Hematopoietic multipotent progenitor cell treated with erythropoietin and hydrocortisone succinate and interleukin-3 and kit ligand, for 15 days (in vitro differentiated cells): ENCODE measurements at places on chromosomes 5 and 9.

GRCh38 chr9:105043370-105043936, 115.5 kb upstream of the ABCA1 start:
- no peak for DNase-seq

- DNase-seq, result no peak
Observed at GRCh38 chr9:69120380-69121154, 53.5 kb upstream of the TJP2 start.

DNA sequence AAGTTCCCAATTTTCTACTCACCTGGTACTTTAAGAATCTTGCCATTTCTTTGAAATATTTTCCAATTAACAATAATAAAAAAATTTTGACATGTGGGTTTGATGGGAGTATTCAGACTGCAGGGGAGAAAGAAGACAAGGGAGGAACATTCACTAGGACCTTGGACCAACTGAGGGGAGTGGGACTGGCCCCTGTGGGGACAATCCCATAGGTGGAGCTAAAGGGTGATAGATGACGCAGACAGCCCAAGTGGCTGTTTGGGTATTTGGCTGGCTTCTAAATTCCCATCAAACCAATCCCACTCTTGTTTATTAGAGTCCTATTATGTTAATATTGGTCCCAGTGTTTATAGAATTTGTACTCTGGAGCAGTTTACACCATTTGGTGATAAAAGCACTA, 65.3 kb downstream of the KCNN2 start:
- DNase-seq, result no peak

DNA sequence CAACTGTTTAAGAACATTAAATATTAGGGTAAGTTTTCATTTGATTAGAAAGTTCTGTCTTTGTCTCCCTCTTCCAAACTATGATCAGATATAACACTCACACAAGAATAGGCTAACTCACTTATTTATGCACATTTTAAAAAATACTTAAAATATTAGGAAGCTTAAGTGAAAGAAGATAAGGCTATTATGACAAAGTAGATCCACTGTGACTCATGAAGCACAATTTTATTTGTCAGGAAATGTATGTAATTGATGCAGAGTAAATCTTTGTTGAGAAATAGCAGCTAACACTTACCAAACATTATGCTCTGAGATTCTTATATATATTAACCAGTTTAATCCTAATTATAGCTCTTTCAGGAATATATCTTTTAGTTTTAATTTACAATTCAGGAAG, 560.6 kb downstream of the CSNK1G3 start:
- no peak for DNase-seq

GRCh38 chr9:137369911-137370764, 52.8 kb downstream of the EXD3 start:
- DNase-seq, result no peak

GRCh38 chr5:1772634-1773033, 27.0 kb downstream of the MRPL36 start:
- DNase-seq, result no peak

DNA sequence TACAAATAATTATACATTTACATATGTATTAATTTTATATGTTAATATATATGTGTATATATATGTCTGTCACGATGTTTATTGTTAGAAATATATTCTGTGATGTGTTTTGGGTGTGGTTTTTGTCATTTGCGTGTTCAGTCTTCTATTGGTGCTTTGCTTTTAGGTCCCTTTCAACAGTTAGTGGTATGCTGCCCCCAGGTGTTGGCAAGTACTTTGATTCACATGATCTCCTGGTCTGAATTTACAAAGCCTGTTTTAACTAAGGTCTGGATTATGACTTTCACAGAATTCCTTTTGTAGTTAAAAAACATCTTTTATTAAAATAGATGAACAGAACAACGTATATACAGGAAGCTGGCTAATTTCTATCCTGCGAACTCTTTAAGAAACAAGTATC, 271.5 kb downstream of the CCDC171 start:
- no peak for DNase-seq

- DNase-seq, result no peak
Observed at GRCh38 chr5:111453295-111453694, 59.0 kb downstream of the STARD4 start.

GRCh38 chr5:39541920-39542319, 117.1 kb upstream of the DAB2 start:
- DNase-seq, result no peak

- peak; percentile 83 for DNase-seq
Observed at GRCh38 chr9:97980479-97980803, 2.7 kb upstream of the ANP32B start.

- DNase-seq, result no peak
Observed at GRCh38 chr5:76305775-76306174, 97.3 kb upstream of the IQGAP2 start.

- DNase-seq, result no peak
Observed at GRCh38 chr5:39302472-39302871, 61.8 kb downstream of the C9 start.

GRCh38 chr5:7805379-7805778, 45.6 kb downstream of the CFAP90 start:
- no peak for DNase-seq

DNA sequence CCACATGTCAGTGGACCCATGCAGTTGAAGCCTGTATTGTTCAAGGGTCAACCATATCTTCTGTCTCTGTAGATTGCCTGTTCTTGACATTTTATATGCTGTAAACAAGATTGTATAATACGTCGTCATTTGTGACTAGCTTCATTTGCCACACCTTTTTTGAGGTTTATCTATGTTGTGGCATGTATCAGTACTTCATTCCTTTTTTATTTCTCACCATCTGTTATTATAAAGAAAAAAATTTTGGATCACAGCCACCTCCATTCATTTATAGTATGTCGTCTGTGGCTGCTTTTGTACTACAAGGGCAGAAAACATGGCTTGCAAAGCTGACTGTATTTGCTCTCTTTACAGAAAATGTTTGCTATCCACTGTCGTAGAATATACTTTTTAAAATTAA, 72.4 kb downstream of the TEK start:
- DNase-seq, result no peak

- DNase-seq, result no peak
Observed at GRCh38 chr9:37511016-37512010, 25.6 kb downstream of the POLR1E start.

DNA sequence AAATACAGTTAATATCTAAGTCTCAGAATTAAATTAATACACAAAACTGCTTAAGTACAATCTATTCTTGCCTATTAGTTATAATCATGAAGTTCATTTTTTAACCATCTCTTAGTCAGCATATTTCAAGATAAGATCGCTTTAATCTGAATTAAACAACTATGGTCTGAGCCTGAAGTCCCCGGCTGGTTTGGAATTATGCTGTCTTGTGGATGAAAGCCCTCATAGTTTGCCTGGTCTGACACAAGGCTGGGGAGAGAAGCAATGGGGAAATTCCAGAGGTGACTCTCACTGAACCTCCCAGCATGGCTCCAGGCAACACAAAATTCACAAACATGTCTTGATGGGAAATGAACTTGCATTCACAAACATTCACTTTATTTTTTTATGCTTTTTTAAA, 28.0 kb upstream of the GRAMD2B start:
- DNase-seq, result no peak

- no peak for DNase-seq
Observed at GRCh38 chr5:114948363-114948762, 221.3 kb downstream of the TRIM36 start.

DNA sequence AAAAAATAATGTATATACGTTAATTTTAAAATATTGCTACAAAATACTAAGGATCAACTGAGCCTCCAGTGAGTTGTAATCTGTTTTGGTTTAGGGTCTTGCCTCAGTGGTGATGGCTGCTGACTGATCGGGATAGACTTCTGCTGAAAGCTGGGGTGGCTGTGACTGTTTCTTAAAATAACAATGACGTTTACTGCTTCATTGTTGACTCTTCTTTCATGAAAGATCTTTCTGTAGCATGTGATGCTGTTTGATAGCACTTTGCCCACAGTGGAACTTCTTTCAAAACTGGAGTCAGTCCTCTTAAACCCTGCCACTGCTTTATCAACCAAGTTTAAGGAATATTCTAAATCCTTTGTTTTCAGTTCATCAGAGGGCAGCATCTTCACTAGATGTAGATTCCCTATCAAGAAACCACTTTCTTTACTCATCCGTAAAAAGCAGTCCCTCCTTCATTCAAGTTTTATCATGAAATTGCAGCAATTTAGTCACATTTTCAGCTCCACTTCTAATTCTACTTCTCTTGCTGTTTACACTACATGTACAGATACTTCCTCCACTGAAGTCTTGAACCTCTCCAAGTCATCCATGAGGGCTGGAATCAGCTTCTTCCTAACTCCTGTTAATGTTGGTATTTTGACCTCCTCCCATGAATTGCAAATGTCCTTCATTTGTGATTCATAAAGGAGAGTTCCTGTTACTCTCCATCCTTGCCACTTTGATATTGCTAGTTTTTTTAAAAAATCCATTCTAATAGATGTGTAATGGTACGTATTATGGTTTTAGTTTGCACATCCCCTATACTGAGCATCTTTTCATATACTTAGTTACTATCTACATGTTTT, 41.5 kb upstream of the PTPDC1 start:
- no peak for DNase-seq

- no peak for DNase-seq
Observed at GRCh38 chr5:136768457-136768856, 403.1 kb upstream of the TRPC7 start.

DNA sequence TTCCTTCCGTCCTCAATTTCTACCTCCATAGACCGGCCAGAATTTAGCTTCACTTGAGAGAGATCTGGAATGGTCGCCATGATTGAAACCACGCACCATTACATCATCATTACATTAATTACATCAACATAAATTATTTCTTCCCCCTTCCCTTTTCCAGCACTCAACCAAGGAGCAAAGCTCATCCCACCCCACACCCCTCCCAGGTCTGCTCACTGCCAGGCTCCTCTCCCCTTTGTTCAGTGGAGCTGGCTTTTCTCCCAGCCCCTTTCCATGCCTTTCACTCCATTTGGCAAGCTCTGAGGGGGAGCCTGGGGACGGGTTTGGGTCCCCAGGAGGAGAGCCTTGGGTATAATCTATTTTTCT, 8.4 kb downstream of the RACK1 start:
- DNase-seq, result no peak

DNA sequence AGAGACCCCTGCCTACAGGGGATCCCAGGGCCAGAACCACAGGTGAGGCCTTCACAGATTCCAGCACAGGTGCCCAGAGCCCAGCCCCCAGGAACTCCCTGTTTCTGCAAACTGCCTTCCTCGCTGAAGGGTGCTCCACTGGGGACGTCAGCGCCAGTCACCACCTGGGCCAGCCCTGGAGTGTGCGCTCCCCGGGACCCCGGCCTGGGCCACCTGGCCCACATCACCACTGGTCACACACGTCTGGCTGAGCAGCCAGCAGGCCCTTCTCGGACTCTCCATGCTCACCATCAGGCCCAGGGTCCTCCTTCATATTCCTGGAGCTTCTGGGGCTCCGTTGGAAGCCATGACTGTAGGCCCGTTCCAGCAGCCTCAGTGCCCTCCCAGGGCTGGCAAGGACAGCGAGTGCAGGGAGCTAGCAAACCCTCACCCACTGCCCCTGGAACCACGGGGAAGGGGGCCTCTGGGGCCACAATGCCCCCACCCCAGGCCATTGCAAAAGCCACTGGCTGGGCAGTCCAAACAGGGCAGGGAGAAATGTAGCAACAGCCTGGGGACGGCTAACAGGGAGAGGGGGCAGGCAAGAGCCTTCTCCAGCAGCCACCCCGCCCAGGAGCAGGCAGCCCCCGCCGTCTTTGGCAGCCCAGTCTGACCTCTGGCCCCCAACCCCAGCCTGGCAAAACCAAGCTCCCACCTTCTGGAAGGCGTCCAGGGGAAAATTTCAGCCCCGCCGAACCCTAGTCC, 1.3 kb downstream of the AGPAT2 start:
- no peak for DNase-seq

GRCh38 chr5:119059740-119060255, 11.1 kb upstream of the DMXL1 start:
- DNase-seq, result no peak

- no peak for DNase-seq
Observed at GRCh38 chr5:150497274-150497988, 10.5 kb upstream of the NDST1 start.

DNA sequence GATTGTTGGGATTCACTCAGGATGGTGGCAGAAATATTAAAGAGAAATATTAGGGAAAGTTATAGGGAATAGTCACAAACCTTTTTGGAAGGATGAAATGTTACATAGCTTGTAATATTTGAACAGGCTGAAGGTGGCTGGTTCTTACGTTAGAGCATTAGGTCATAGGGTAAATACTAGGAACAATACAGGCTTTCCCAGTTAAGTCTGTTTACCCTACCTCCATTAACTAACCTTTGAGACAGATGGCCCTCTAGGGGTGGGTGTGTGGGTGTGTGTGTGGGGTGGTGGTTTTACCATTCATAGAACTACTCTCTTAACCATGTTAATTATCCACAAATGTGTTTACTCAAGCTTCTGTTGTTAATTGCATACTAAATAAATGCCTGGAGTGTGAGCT, 94.3 kb upstream of the STK32A start:
- no peak for DNase-seq

DNA sequence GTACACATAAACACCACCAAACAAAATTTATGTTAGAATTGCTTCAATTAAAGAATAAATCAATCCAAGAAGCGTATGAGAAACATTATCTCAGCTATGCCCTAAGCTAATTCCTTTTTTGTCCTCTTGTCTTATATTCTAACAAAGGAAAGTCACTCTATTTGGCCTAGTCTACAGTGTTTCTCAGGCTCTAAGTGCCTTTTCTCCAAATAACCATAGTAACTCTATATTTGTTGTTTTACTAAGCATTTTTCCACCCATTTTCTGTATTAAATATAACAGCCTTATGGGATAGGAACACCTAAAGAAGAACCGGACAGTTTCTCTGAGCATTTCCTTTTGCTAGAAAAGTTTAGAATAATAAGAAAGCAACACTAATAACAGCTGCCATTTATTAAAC, 120.1 kb upstream of the MTAP start:
- DNase-seq, result no peak

DNA sequence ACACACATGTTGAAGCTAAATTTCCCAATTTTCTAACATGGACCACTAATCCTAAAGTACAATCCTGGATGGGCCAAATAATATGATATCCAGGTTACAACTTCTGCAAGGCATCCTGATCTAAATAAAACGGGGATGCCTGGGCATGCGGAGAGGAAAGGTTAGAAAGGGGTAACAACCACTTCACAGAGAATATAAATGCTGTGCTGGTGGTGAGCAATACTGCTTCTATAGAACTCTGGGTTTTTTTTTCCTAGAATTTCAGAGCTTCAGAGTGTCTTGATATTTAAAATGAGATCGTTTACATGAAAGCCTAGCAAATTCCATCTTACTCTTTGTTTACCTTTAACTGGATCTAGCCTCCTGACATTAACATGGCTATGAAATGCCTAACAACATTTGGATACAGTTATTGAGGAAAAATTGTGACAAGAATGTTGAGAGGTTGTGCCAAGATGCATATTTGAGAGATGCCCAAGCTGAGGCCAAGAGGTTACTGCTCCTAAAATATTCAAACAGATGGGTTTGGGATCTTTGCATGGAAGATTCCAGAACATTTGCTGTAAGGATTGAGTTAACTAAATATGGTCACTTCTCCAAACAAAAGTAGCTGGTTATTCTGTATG, 22.4 kb downstream of the TNFAIP8 start:
- no peak for DNase-seq

GRCh38 chr5:157571357-157571827, 4.2 kb downstream of the ADAM19 start:
- no peak for DNase-seq

GRCh38 chr9:110101531-110102161, 106.3 kb downstream of the C9orf152 start:
- DNase-seq, result no peak

GRCh38 chr9:92617195-92617813, 52.6 kb downstream of the IPPK start:
- DNase-seq, result no peak

- no peak for DNase-seq
Observed at GRCh38 chr5:82522897-82523296, 244.7 kb upstream of the RPS23 start.
